Lung (tissue), 17 donors: ENCODE measurements at places on chromosomes 5 and 9. TPM values are rescaled to one million over a fixed set of nuclear protein-coding genes. Genes with fewer than 3 reads are reported as not detected.

GRCh38 chr5:97906135-97906534, 723.1 kb upstream of the RIOK2 start:
- DNase-seq: no peak

PCDHGA11 gene
- total RNA-seq: 3.8 TPM

DNA sequence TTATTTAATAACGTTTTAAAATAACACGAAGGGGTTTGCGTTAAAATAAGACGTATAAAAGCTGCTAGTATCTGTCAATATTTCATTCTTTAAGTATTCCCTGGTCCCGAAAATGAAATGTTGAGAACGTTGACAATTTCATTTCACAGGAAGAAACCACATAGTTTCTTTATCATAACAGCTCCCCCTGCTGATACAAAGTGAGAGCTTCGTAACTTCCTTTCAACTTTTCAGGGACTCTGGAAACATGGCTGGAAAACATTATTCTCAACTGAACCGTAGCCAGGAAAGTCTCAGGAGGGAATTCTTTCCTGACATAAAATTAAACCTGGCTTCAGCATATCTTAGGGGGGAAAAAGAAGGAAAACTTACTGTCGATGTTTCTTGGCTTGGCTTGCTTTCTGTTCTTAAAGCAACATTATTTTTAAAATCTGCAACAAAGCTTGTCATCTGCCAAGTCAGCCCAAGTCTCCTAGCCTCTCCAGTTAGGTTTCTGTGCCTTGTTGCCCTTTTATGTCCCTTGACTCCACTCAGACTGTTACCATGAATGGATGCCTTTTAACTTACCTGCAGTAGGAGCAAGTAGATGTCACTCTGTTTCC, 122.9 kb upstream of the DAB2 start:
- peak; percentile 94 for DNase-seq

DNA sequence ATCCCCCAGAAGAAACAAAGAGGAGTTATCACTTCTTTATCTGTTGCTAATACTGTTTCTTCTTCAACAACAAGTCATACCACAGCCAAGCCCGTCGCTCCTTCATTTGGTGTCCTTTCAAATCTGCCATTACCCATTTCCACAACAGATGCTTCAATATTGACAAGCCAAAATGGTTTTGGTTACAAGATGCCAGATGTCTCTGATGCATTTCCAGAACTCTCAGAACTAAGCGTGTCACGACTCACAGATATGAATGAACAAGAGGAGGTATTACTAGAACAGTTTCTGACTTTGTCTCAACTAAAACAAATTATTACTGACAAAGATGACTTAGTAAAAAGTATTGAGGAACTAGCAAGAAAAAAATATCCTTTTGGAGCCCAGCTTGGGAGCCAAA, 16.0 kb upstream of the HAND1 start:
- no peak for DNase-seq

DNA sequence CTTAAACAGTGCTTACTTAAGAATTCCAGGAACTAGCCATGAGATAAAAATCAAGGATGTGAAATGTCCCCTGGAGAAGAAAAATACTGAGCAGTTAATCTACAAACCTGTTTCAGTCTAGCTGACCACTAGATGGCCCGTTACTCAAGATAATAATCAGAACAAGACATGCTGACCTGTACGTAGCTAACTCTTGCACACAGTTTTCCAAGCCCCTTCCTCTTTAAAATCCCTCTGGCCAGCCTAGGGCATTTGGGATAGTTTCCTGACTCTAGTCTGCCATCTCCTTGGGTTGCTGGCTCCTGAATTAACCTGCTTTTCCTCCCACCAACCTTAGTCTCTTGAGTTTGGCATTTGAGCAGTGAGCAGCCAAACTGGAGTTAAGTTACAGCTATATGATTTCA, 59.2 kb upstream of the TRAF1 start:
- peak; percentile 61 for DNase-seq
